Renal cortical epithelial cell (primary cell): ENCODE measurements at places on chromosomes 5 and 9. TPM values are rescaled to one million over a fixed set of nuclear protein-coding genes. Genes with fewer than 3 reads are reported as not detected.

JAKMIP2 gene
- total RNA-seq: not detected in 2 replicates

C9orf43 gene
- 0.35 and 0.45 TPM in 2 replicates for total RNA-seq

DBN1 gene
- total RNA-seq: 191 and 241 TPM in 2 replicates

ZNF618 gene
- 3.5 and 30.6 TPM in 2 replicates for total RNA-seq

GRCh38 chr5:10975945-10976344 is 214.9 kb upstream of the DAP start:
- peak; percentile 3 for DNase-seq

DNA sequence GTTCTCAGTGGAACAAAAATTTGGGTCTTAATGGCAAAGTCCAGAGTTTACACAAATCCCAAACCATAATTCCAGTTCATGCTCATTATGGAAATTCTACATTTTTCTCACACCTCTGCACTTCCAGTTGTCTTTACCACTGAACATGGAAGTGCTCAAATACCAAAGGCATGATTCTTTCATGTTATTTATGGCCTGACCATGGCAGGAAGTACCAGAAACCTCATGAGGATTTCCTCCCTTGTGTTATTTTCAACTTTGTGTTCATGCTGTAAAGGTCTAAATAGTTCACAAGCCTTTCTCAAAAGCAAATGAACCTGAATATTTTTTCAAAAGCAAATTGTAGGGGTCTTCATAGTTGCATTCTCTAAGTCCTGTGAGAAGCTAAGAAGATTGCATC is 82.0 kb upstream of the ITGA1 start:
- DNase-seq: peak; percentile 24

DNA sequence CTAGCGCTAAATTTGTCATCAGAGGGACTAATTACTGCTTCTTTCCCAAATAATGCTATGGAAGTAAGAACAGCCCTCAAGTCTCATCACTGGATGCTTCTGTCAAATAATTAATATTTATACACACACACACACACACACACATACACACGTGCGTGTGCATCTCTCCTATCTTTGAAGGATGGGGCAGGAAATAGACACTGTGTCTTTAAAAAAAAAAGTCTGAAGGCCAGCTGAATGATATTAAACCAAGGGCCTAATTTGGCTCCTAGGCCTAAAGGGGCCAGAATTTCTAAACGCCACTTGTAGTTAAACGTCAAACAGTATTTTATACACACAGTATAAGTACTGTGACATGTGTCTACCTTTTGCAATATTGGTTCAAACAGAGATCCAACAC is 3.3 kb downstream of the SLF1 start:
- no peak for DNase-seq

- DNase-seq: no peak
Observed at GRCh38 chr5:16025681-16026080, 153.9 kb downstream of the MARCHF11 start.

- DNase-seq: no peak
Observed at GRCh38 chr5:32845171-32845570, 134.1 kb downstream of the NPR3 start.

DNA sequence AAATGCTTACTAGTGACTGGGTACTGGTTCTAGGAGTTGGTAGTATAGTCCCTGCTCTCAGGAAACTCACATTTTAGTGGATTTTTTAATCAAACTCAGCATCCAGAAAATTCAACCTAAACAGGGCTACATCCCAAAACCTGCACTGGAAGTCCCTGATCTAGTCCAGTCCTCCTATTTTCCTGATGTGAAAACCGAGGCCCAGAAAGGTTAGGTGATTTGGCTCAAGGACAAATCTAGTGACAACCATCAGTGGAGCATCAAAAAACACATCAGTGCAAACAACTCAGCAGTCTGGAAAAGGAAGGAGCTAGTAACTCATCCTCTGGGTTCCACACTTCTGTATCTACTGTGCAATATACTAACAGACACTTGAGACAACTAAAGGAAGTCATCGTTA is 38.2 kb downstream of the SERINC5 start:
- no peak for DNase-seq

- DNase-seq: peak; percentile 16
Observed at GRCh38 chr5:133113331-133114061, 61.7 kb downstream of the HSPA4 start.
